Stomach (tissue), 19 donors: ENCODE measurements at places on chromosomes 1 and 21. TPM values are rescaled to one million over a fixed set of nuclear protein-coding genes. Genes with fewer than 3 reads are reported as not detected.

The NBPF3 gene
- 1.1 TPM for polyA plus RNA-seq

The RHOU gene
- polyA plus RNA-seq: 35.6 TPM

The ANKRD35 gene
- polyA plus RNA-seq: 5.4 TPM

The MAP1LC3C gene
- polyA plus RNA-seq: 5.4 TPM

The UBE2J2 gene
- 40.5 TPM for polyA plus RNA-seq

DNA sequence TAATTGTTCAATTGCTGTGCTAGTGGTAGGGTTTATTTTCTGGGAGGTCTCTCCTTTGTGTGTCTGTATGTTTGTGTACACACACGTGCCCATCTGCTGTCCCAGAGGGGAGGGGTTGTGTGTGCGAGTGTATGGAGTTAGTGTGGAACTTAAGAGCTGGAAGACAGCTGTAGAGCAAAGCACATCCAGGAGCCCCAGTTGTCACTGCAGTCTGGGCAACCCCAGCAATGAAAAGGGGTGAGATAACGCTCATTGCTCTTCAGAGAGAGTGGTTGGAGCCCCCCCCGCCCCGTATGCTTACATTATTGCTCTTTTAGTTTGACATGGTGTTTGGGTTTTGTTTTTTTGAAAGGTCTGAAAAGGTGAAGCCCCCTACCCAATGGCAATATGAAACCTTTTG lies 36.9 kb downstream of the NCF2 start:
- no peaks in the 10 kb centered on the region for H3K27me3 ChIP-seq
- H3K27ac ChIP-seq: no peak overlapping the region
- no peak overlapping the region for H3K4me3 ChIP-seq
- no peaks in the 10 kb centered on the region for H3K4me1 ChIP-seq
- peaks cover 77% of the 10 kb centered on the region for H3K36me3 ChIP-seq
- no peak for DNase-seq

- peaks cover 18% of the 10 kb centered on the region for H3K4me1 ChIP-seq
- no peak for DNase-seq
- H3K27ac ChIP-seq: peak overlapping the region; percentile 94
- H3K36me3 ChIP-seq: no peaks in the 10 kb centered on the region
- no peaks in the 10 kb centered on the region for H3K27me3 ChIP-seq
Observed at GRCh38 chr21:41418393-41418792, 7.6 kb upstream of the MX1 start.

DNA sequence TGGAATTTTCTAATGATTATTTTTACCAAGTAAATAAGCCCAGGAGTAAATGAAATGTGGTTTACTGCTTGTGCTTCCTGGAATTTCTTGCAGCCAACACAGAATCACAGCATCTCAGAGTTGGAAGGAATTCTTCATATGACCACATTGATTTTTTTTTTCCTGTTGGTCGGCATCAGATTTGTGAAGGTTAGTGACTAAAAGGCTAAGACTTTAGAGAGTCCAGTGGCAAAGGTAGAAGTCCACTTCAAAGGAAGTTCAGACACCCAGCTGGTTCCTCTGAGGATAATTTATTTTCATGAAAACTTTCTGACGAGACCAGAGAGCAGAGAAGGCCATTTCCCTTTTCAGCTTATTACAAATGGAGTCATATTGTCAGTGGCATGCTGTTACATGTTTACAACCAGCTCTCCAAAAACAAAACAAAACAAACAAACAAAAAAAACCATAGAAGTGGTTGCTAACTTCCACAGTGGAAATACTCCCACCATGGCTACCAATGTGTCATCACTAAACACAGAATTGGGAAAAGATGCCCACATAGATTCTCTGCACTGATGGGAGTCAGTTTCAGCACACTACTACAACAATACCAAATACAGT lies 77.2 kb upstream of the CDC42BPA start:
- no peaks in the 10 kb centered on the region for H3K4me1 ChIP-seq
- no peak overlapping the region for H3K4me3 ChIP-seq
- no peak for DNase-seq
- H3K27ac ChIP-seq: no peak overlapping the region

DNA sequence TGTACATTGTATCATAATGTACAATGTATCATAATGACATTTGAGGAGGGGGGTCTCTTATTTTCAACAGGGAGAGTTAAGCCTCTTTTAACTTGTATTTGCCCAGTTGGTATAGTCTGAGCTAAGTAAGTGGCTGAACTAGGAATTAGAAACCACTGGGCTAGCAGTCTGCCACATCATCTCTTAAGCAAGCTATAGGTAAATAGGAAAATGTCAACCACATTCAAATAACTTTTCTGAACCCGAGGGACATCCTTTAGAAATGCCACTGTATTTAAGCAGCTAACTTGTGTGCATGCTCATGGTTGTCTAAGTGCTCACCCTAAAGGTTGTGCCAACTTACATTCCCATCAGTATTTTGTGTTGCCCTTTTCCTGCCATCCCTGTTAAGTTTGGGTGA lies 35.5 kb upstream of the ASB17 start:
- no peaks in the 10 kb centered on the region for H3K27me3 ChIP-seq
- no peak for DNase-seq
- H3K36me3 ChIP-seq: no peaks in the 10 kb centered on the region
- H3K4me3 ChIP-seq: no peak overlapping the region

DNA sequence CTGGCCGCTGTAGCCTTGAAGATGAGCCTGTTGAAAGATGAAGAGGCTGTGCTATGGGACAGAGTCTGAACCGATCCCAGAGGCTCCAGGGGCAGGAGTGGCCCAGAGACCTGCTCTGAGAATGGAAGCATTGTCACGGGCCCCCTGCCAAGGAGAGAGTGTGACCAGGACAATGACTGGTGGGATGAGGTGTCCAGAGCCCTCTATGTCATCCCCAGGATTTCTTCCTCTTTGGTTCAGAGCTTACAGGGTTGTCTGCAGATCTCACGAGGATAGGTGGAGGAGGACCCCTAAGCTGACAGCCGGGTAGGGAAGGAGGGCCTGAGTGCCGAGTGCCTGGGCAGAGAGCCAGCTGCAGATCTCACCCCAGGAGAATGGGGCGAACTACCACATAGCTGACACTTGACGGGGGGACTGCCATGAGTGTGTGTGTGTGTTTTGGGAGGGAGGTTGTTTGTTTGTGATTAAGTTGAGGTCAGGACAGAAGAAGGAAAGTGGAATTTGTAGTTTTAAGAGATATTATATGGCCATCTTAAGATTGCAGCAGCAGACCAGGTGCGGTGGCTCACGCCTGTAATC lies 25.4 kb downstream of the PIK3CD start:
- H3K27ac ChIP-seq: no peak overlapping the region
- no peak for DNase-seq
- H3K4me1 ChIP-seq: no peaks in the 10 kb centered on the region
- no peak overlapping the region for H3K4me3 ChIP-seq
- no peaks in the 10 kb centered on the region for H3K27me3 ChIP-seq

- H3K4me1 ChIP-seq: peaks cover 6% of the 10 kb centered on the region
- H3K36me3 ChIP-seq: no peaks in the 10 kb centered on the region
- H3K4me3 ChIP-seq: no peak overlapping the region
- H3K27me3 ChIP-seq: peaks cover 49% of the 10 kb centered on the region
- H3K27ac ChIP-seq: no peak overlapping the region
Observed at GRCh38 chr1:246794828-246795671, 70.8 kb downstream of the SCCPDH start.

- H3K4me3 ChIP-seq: no peak overlapping the region
- no peaks in the 10 kb centered on the region for H3K27me3 ChIP-seq
Observed at GRCh38 chr1:205700865-205701401, 20.6 kb upstream of the SLC45A3 start.

- DNase-seq: no peak
- no peaks in the 10 kb centered on the region for H3K27me3 ChIP-seq
- H3K4me1 ChIP-seq: no peaks in the 10 kb centered on the region
- no peak overlapping the region for H3K4me3 ChIP-seq
- H3K27ac ChIP-seq: no peak overlapping the region
Observed at GRCh38 chr1:218845589-218845988, 328.1 kb upstream of the LYPLAL1 start.

- H3K36me3 ChIP-seq: no peaks in the 10 kb centered on the region
- no peak overlapping the region for H3K4me3 ChIP-seq
- no peaks in the 10 kb centered on the region for H3K27me3 ChIP-seq
- H3K27ac ChIP-seq: no peak overlapping the region
- no peak for DNase-seq
Observed at GRCh38 chr1:239574112-239574511, 187.7 kb downstream of the CHRM3 start.

- no peak overlapping the region for H3K4me3 ChIP-seq
- H3K36me3 ChIP-seq: no peaks in the 10 kb centered on the region
- DNase-seq: peak; percentile 77
- H3K27ac ChIP-seq: no peak overlapping the region
- H3K4me1 ChIP-seq: no peaks in the 10 kb centered on the region
- H3K27me3 ChIP-seq: no peaks in the 10 kb centered on the region
Observed at GRCh38 chr1:179702946-179703539, 40.0 kb upstream of the FAM163A start.

DNA sequence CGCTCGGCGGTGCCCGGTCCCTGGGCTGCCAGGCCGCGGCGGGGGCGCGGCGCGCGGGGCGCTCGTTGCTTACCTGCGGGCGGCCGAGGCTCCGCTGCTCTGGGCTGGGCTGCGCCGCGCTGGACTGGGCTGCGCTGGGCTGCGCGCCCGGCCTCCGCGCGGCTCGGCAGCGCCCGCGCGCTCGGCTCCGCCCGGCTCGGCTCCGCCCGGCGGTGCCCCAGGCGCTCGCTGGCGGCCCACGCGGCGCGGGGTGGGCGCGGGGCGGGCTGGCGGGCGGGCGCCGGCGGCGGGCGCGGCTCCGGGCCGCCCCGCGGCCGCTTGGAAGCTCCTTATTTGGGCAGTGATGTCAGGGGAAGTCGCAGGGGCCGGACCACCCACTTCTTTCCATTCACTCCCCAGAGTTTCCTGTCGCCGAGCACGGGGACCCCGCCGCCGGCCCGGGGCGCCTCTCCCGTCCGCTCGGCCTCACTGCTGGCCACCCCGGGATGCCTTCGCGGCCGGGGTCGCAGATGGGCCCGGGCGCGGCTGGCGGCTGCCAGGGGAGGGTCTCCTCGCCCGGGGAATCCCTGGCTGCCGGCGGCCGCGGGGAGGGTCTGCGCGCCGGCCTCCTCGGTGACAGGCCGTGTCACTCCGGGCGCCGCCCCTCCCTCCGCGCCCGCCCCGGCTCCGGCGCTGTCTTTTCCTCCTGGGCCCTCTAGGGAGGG lies 177.7 kb upstream of the EDN2 start:
- H3K4me3 ChIP-seq: peak overlapping the region; percentile 66
- peak; percentile 87 for DNase-seq
- H3K27ac ChIP-seq: peak overlapping the region; percentile 95
- H3K27me3 ChIP-seq: no peaks in the 10 kb centered on the region
- H3K36me3 ChIP-seq: no peaks in the 10 kb centered on the region

DNA sequence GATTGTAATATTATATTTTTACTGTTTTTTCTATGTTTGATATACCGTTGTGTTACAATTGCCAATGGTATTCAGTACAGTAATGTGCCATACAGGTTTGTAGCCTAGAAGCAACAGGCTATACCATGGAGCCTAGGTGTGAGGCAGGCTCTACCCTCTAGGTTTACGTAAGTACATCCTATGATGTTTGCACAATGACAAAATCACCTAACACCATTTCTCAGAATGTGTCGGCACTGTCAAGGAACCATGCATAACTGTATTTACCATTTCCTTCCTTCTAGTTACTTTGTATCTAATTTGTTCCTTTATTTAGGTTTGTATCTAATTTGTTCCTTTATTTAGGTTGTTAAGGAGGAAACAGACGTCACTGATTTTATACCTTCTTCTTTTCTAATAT lies 9.9 kb downstream of the NPHP4 start:
- no peaks in the 10 kb centered on the region for H3K27me3 ChIP-seq
- DNase-seq: no peak
- H3K4me3 ChIP-seq: no peak overlapping the region
- no peaks in the 10 kb centered on the region for H3K4me1 ChIP-seq
- H3K36me3 ChIP-seq: no peaks in the 10 kb centered on the region

- H3K27me3 ChIP-seq: no peaks in the 10 kb centered on the region
- H3K27ac ChIP-seq: no peak overlapping the region
- H3K4me3 ChIP-seq: no peak overlapping the region
- H3K4me1 ChIP-seq: peaks cover under 1% of the 10 kb centered on the region
- no peaks in the 10 kb centered on the region for H3K36me3 ChIP-seq
Observed at GRCh38 chr1:27863538-27863915, 8.8 kb upstream of the THEMIS2 start.

DNA sequence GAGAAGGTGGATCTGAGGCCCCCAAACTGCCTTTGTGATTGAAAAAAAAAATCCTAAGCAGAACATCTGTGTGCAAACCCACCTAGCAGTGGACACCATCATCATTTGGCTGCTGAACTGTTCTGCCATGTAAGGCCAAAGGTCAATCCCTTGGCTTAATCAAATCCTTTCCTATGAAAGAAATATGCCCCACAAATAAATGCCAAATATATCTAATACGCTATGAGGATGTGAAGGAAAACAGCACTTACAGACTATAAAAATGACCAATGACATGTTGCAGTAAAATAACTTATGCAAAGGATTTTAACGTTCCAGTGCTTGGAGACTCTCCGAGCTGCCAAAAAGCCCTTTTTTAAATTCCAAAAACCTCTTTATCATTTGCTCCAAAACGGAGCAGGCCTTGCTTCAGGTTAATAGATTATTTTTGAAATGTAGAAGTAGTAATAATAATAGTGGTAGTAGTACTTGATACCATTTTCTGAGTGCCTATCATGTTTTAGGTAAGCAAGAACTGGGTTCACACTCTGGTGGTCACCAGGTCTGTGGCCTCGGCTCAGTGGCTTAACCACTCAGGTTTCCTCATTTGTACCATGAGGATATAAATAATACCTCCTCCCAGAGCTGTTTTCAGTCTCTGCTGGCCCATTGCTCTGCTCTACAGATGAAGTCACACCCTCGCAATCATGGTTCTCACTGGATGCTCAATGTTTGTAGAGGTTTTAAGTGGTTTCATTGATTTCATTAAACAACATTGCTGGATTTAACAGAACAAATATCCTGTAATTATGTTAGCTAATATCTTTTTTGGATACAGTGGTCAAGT lies 47.9 kb upstream of the EDEM3 start:
- H3K27ac ChIP-seq: no peak overlapping the region
- no peaks in the 10 kb centered on the region for H3K27me3 ChIP-seq
- no peak for DNase-seq
- peaks cover 34% of the 10 kb centered on the region for H3K4me1 ChIP-seq

DNA sequence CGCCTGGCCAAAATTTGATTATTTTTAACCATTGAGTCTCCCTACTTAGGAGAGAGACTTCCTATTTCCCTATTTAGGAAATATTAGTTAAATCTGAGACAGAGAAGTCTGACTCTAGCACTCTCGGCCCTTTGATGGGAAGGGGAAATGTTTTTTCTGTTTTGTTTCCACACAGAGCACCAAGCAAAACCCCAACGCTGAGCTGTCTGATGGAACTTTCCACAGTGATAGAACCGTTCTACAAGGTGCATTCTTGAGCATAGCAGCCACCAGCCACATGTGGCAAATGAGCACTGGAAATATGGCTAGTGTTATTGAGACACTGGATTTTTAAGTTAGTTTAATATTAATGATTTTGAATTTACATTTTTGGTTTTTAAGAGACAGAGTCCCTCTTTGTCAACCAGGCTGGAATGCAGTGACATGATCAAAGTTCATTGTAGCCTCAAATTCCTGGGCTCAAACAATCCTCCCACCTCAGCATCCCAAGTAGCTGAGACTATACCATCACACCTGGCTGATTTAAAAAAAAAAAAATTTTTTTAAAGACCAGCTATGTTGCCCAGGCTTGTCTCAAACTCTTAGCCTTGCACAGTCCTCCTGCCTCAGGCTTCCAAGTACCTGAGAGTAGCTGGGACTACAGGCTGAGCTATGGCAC lies 77.3 kb upstream of the GALNT2 start:
- H3K36me3 ChIP-seq: no peaks in the 10 kb centered on the region
- no peak overlapping the region for H3K4me3 ChIP-seq
- DNase-seq: no peak

GRCh38 chr1:13881385-13882088 lies 181.5 kb downstream of the PRDM2 start:
- H3K4me3 ChIP-seq: no peak overlapping the region
- no peaks in the 10 kb centered on the region for H3K4me1 ChIP-seq
- no peaks in the 10 kb centered on the region for H3K27me3 ChIP-seq
- no peaks in the 10 kb centered on the region for H3K36me3 ChIP-seq
